ENCODE measurements at places on chromosomes 6 and 20.

DNA sequence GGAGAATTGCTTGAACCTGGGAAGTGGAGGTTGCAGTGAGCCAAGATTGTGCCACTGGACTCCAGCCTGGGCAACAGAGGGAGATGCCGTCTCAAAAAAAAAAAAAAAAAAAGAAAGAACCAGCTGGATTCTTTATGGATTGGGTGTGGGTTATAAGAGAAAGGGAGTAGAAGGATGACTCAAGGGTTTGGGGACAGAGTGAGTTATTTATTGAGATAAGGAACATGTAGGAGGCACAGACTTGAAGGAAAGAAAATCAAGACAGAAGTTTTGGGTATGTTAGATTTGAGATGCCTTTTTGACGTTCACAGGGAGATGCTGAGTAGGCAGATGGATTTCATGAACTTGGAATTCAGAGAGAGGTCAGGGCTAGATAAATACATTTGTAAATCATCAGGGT is 47.6 kb downstream of the KIZ start:
- DNase-seq = no peak

GRCh38 chr6:69097948-69098347 is 462.9 kb downstream of the ADGRB3 start:
- DNase-seq = no peak

GRCh38 chr20:10427060-10427692 is 6.8 kb downstream of the MKKS start:
- DNase-seq = peak; percentile 68

- DNase-seq = no peak
These were observed 103.7 kb upstream of the SOX4 start for GRCh38 chr6:21489826-21490225.

DNA sequence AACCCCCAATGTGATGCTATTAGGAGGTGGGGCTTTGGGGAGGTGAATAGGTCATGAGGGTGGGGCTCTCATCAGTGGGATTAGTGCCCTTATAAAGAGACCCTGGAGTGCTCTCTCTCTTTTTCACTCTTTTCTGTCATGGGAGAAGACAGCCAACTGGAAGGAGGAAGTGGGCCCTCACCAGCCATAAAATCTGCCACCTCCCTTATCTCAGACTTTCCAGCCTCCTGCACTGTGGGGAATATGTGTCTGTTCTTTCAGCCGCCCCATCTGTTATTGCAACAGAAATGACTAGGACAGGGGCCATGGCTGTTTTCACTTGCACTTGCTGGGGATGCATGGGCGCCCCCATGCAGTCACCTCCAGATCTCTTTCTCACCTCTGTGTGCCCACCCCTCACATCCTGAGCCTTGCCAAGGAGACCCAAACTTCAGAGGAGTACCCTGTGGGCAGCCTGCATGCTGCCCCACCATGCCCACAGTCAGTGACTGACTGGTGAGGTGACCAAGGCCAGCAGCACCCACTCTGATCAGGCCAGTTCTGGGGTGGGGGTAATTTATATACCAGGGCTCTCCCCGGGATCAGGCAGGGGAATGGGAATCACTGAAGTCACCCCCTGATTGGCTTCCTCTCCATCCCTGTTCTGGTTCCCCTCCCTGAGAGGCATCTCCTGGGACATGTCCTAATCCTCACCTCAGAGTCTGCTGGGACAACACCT is 118.4 kb downstream of the ANKRD60 start:
- DNase-seq = no peak

DNA sequence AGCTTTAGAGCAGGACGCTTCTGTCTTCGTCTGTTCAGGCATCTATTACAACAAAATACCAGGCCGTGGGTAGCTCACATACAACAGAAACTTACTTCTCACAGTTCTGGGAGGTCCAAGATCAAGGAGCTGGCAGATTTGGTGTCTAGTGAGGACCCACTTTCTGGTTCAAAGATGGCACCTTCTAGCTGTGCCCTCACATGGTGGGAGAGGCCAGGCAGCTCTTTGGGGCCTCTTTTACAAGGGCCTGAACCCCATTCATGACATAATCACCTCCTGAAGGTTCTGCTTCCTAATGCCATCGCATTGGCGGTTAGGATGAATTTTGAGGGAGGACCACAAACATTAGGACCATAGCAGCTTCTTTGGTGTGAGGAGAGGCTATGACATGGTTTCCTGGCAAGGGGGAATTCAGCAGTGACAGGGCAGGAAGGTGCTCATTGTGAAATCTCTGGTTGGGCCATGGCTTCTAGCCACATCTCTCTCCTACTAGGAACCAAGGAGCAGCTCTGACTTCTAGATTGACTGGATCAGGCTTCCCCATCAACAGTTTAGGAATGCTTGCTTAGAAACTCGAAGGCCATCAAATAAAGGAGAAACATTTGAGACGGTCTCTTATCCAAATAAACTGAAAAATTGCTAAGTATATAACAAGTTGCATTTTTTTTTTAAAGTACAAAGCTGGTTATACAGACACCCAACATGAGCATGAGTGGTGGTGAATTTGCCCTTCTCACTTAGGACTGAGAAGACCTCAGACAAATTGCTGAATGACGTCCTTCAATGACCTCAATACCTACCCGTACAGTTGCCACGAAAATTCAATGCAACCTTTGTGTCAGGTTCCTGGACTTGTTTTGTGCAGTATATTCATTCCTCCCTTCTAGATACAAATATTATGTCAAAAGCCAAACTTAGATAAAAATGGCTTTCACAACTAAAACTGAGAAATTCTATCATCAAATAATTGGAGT is 140.7 kb downstream of the ZDHHC14 start:
- no peak for DNase-seq

DNA sequence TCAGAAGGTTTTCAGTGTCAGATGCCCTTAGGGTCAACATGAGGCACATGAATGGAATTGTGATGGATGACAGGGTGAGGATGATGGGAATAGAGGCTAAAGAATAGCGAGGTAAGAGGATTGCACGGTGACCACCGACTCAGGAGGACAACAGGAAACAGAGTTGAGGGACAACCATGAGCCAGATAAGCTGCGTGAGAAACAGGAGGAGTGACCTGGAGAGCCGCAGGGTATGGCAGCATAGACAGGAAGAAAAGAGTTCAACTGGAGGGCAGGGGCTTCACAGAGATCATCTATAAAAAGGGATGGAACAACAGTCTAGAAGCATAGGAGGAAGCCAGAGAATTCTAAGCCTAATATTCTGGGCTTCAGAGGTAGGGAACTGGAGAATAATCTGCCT is 84.7 kb upstream of the ENPP5 start:
- DNase-seq = no peak

DNA sequence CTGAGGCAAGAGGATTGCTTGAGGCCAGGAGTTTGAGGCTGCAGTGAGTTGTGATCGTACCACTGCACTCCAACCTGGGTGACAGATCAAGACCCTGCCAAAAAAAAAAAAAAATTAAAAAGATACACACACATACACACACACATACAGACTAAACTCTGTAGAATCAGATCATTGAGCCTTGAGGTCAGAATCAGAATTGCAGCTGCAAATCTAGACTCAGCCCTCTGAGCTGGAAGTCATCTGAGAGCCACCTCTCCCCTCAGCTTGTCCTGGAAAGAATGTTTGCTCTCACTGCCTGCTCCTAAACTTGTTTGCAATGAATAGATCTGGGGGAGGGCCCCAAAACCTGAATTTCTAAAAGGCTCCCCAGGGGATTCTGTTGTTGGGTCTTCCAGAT is 41.4 kb upstream of the ANGPT4 start:
- DNase-seq = no peak

- peak; percentile 61 for DNase-seq
These were observed 529.1 kb upstream of the CITED2 start for GRCh38 chr6:139903411-139904157.

GRCh38 chr6:88006557-88006956 is 41.1 kb upstream of the SPACA1 start:
- no peak for DNase-seq

DNA sequence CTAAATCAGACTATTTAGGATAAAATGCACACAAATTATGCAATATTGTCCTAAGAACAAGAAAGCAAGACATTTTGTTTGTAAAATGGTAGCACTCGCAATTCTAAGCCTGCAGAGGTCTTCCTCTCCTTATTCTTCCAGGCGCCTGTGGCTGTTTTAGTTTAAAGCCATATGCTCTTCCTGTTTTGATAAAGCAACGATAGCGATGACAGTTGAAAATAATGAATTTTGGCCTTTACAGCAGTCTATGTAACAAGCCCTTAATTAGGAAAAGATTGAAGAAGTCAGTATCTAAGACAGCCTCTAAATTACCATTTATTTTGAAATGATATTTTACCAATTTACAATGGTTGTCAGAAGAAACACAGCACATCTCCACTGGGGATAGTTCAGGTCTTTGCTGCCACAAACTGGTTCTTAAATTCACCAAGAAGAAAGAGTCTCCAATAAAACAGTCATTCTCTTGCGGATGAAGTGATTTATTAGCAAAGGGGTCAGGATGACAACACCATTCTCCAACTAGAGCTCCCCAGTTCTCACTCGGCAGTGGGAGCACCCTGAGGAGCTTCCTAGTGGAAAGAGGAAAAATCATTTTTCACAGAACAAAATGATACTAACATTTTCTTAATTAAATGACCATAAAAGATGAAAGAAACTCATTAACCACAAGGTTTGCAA is 21.4 kb downstream of the UBE3D start:
- DNase-seq = no peak

GRCh38 chr6:136337121-136337520 is 47.5 kb upstream of the BCLAF1 start:
- DNase-seq = no peak

DNA sequence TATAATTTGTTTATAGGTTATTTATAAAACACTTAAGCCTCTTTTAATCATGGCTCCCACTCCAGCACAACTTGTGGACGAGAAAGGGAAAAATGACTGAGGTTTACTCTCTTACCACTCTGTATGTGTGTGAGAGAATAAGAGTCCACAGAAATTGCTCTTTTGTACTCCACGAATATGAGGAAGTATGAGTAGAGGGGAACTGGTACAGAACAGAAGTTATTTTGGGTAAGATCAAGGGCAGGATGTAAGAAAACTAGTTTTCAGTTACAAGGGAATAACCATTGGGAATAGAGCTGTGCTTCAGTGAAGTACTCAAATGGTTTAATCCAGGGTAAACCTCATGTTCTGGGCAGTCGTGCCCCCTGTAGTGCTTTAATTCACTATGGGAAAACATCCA is 72.6 kb downstream of the REV3L start:
- DNase-seq = peak; percentile 42

DNA sequence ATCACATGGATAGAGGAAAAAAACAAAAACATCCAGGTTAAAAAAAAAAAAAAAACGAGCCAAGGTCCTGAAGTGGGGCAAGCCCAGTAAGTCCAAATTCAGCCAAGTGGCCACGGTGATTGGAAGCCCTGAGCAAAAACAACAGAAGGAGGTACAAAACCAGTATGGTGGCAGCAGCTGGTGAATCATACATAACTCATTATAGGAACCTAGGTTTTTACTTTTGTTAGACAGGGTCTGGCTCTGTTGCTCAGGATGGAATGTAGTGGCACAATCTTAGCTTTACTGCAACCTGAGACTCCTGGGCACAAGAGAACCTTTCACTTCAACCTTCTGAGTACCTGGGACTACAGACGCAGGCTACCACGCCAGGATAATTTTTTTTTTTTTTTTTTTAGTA is 22.7 kb upstream of the MYB start:
- no peak for DNase-seq

DNA sequence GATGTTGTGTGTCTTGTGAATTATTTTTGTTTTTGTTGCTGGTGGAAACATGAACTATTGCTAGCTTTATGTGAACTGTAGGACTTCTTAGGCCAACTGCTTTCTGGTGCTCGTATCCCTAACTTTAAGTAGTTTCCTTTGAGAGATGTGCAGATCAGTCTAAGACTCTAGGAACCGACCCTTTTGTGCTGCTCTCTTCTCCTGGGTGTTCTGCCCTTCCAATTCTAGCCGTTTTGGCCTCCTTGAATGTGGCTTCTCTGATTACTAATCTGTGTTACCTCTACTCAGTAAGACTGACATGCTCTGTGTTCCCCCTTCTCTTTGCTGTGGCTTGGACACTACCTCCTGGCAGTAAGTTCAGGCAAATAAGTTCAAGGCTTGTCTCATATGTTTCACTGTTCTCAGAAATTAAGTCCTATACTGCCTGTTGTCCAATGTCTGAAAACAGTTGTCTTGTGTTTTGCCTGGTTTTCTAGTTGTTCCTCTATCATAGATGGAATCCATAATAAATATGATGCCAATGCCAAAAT is 58.0 kb downstream of the FOXO3 start:
- no peak for DNase-seq

DNA sequence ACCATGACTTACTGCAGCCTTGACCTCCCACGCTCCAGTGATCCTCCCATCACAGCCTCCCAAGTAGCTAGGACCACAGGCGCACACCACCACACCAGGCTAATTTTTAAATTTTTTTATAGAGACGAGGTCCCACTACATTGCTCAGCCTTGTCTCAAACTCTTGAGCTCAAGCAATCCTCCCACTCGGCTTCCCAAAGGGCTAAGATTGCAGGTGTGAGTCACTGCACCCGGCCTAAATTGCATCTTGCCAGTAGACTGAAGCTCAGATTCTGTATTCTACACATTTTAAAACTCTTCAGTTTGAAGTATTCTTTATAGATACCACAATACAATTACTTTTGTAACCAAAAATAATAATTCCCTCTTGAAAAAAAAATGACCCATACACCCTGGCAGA is 11.4 kb downstream of the NUDT3 start:
- DNase-seq = no peak

- peak; percentile 36 for DNase-seq
These were observed 8.9 kb downstream of the STX11 start for GRCh38 chr6:144159223-144159622.

- no peak for DNase-seq
These were observed 1.6 kb downstream of the PGBD1 start for GRCh38 chr6:28282926-28283325.

DNA sequence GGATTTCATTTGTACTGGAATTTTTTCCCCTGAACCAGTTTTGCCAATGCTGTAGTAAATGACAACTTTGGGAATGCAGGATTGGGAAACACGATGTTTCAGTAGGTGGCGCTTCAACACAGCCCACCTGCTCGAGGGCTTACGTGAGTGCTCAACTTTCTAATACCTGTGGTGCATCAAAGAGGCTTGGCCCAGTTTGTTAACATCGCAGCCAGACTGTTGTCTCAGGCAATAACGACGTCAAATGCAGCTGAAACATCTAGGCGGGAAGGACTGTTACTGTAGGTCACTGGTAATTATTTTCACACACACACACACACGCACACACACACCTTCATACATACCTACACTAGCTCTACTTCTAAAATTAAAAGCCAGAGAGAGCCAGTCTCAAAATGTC is 815.5 kb upstream of the SLC35B3 start:
- DNase-seq = peak; percentile 1

DNA sequence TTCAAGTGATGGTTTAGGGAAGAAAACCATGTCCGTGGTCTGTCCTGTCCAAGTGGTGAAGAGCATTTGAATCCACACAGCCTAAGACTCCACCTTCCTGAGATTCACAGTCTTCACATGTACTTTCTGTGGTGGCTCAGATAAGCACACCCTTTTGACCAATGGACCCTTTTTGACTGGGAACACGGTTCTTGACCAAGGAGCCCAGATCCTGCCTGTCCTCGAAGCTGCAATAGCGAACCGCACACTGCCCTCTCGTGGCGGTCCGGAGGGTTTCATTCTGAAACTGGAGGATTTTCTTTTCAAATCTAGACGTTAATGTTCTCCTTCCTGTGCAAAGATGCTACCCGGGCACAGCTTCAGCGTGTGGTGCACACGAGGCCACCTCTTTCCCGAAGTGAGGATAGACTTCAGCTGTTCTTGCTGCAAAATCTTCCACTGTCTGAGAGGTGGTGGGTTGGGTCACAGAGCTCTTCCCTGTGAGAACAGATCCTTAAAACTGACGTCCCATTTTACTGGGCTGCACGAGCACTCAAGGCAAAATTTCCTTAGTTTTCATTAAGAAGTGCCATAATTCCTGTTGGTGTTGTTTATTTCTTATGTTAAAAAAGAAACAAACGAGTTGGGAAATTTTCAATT is 90.5 kb downstream of the SYNJ2 start:
- DNase-seq = peak; percentile 80

Data from muscle of leg (tissue), 16 donors.